ENCODE measurements at places on chromosomes 1 and 21. TPM values are rescaled to one million over a fixed set of nuclear protein-coding genes. Genes with fewer than 3 reads are reported as not detected.

GRCh38 chr1:178388418-178389145, 108.2 kb downstream of the CLEC20A start:
- no peak for DNase-seq

DNA sequence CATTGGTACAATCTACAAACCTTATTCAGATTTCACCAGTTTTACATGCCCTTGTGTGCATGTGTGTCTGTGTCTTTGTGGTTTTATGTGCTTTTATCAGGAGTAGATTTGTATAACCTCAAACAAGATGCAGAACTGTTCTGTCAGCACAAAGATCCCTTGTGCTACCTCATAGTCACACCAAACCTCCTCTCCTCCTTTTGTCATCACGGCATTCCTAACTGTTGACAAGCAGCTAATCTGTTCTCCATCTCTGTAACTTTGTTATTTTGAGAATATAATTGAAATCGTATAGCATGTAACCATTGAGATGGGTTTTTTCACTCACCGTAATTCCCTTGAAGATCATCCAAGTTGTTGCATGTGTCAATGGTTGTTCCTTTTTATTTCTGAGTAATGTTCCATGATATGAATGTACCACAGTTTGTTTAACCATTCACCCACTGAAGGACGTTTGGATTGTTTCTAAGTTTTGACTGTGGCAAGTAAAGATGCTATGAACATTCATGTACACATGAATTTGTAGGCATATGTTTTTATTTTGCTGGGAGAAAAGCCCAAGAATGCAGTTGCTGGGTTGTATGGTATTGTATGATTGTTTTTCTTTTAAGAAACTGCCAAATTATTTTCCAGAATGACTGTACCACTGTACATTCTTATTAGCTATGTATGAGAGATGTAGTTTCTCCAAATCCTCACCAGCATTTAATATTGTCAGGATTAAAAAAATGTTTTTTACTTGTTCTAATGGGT, 78.1 kb upstream of the B3GALT2 start:
- no peak for DNase-seq

DNA sequence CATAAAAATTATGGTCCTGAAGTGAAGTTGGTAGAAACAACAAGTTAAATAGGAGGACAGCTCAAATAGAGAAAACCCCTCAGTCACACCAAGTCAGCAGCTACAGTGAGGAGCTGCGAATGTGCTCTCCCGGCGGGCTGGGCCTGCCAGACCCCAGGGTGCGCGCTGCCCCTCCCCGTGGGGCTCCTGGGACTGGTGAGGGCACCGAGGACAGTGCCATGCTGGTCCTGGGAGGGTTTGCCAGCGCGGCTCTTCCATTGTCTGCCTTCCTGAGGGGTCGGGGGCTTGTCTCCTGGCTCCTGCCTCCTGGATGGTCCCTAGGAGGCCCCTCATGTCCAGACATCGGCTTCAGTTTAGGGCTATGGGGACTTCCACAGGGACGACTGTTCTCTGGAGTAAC, 121.8 kb downstream of the PCBP3 start:
- DNase-seq, result no peak

DNA sequence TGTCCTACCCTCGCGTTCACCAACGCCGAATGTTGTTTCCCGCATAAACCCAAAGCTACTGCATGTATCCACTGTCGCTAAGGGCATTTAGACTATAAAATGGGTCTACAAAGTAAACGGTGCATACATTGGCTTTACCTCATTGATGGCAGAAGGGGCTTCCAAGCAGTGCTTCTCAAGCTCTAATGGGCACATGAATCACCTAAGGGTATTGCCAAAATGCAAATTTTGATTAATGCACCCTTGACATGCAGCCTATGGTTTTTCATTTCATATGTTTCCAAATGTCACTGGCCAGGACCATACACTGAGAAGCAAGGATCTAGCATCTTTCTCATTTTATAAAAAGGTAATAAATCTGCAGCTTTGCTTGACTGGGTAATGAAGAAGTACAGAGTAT, 2.7 kb downstream of the OR6F1 start:
- no peak for DNase-seq

Gene MTARC2
- total RNA-seq, result 56.6 TPM

GRCh38 chr1:236175642-236176336, 33.5 kb downstream of the GPR137B start:
- DNase-seq, result no peak

GRCh38 chr1:110225212-110225611, 15.1 kb downstream of the KCNC4 start:
- no peak for DNase-seq

DNA sequence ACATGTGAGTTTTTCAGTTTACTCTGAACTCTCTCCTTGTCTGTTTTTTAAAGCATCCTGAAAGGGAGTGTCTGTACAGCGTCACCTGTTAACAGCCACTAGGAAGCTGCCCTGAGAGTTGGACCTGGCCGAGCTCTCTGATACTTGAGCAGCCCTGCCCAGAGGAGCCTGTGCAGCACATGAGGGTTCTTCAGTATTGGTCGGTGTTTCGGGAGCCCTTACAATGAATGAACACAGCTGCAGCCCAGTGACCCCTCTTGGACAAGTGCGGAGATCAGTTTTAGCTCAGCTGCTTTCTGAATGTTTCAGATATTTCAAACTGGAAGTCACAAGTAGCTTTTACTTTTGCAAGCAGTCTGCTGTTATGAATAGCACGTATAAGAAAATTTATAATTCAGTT, 39.2 kb downstream of the ADARB1 start:
- DNase-seq, result no peak

Gene AGBL4
- total RNA-seq, result 2.1 TPM

DNA sequence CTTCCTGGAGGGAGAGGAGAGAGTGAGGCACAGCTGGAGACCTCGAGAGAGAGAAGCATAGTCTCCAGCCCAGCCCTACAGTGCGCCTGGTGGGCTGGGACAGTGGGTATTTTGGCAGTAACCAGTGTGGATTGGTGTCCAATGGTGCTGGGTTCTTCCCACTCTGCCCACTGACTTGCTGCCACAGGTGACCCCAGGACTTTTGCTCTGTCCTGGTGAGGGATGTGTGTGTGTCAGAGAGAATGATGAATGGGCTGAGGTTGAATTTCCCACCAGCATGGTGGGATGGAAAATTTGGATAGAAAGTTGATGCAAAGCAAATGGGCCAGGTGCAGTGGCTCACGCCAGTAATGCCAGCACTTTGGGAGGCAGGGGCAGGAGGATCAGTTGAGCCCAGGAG, 26.3 kb downstream of the SERINC2 start:
- DNase-seq, result no peak

Gene CD53
- total RNA-seq, result 228 TPM

Gene NPL
- total RNA-seq, result 48.7 TPM

Gene RSPO1
- 4.3 TPM for total RNA-seq
